ENCODE measurements at places on chromosomes 6 and 20. TPM values are rescaled to one million over a fixed set of nuclear protein-coding genes. Genes with fewer than 3 reads are reported as not detected.

SPEF1 gene
- total RNA-seq: 0.54 TPM

IGF2R gene
- 97.3 TPM for total RNA-seq

TBXT gene
- not detected for total RNA-seq

NOTCH4 gene
- 6.3 TPM for total RNA-seq

MATN4 gene
- total RNA-seq: not detected

TMEM63B gene
- 51.2 TPM for total RNA-seq

KHDRBS2 gene
- 7.0 TPM for total RNA-seq

RFX6 gene
- total RNA-seq: not detected

ULBP3 gene
- 17.5 TPM for total RNA-seq

NT5E gene
- total RNA-seq: 0.28 TPM

SLC26A8 gene
- total RNA-seq: 0.33 TPM

GRCh38 chr6:137001299-137001976, 43.3 kb downstream of the IL20RA start:
- H3K36me3 ChIP-seq: no peaks in the 10 kb centered on the region
- H3K4me1 ChIP-seq: peaks cover 4% of the 10 kb centered on the region
- no peak overlapping the region for H3K27ac ChIP-seq
- H3K27me3 ChIP-seq: peaks cover 18% of the 10 kb centered on the region
- H3K4me3 ChIP-seq: no peak overlapping the region
- DNase-seq: no peak

DNA sequence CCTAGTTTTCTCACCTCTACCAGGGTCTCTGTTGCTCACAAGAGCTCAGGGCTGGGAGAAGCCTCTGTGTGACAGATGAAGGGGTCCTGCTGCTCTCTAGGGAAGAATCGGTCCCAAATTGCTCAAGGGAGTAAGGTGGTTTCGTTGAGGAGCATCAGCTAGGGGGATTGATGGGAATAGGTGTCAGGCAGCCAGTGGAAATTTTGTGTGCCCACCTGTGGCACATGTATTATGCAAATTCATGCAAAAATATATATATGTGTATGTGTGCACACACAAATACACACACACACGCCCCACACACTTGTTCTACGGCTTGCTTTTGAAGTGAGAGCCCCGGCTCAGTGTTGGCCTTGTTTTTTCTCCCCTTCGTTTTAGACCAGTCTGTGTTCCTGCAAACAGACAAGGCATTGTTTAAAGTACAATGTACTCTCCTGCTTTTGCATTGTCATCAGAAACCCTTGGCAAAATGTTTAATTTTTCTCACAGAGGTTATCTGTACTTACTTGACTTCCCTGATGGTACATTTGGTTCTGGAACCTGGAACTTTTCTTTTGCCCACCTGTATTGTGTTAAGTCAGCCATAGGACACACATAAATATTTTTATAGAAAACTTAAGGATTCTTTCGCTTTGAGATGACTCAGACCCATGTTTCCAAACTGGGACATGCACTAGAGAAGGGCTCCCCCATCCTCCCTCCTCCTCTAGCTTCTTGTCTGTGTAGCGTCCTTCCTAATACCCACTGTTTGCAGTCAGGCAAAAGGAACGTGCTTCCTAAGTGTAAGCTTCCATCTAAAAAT, 26.7 kb downstream of the FOXO3 start:
- no peaks in the 10 kb centered on the region for H3K27me3 ChIP-seq
- H3K36me3 ChIP-seq: no peaks in the 10 kb centered on the region
- DNase-seq: no peak
- peak overlapping the region; percentile 94 for H3K27ac ChIP-seq
- H3K4me1 ChIP-seq: peaks cover 51% of the 10 kb centered on the region

GRCh38 chr6:4599924-4600323, 176.3 kb upstream of the CDYL start:
- no peaks in the 10 kb centered on the region for H3K4me1 ChIP-seq
- no peak overlapping the region for H3K4me3 ChIP-seq
- H3K36me3 ChIP-seq: no peaks in the 10 kb centered on the region

GRCh38 chr6:30879684-30880427, 4.5 kb upstream of the DDR1 start:
- no peaks in the 10 kb centered on the region for H3K27me3 ChIP-seq
- peak overlapping the region; percentile 31 for H3K27ac ChIP-seq
- H3K4me3 ChIP-seq: peak overlapping the region; percentile 96
- no peak for DNase-seq

DNA sequence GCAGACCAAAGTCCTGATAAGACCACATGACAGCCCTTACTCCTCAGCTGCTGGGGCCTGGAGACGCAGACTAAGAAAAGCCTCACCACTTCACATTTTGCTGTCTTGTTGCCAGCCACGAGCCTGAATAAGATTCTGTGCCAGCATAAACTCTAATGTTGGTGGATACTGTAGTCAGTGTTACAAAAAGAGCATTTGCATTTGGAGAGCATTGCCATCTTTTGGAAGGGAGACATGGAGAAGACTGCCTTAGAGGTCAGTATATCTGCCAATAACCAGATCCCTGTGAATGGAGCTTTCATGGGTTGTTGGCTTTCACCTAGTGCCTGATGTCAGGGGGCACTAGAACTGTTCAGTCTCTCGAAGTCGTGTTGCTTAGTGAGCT, 315.2 kb downstream of the ZFAND3 start:
- DNase-seq: no peak
- H3K4me3 ChIP-seq: no peak overlapping the region
- H3K27ac ChIP-seq: no peak overlapping the region
- peaks cover 20% of the 10 kb centered on the region for H3K36me3 ChIP-seq
- H3K4me1 ChIP-seq: peaks cover 18% of the 10 kb centered on the region

GRCh38 chr20:50182346-50182745, 8.3 kb upstream of the CEBPB start:
- DNase-seq: no peak
- peaks cover 10% of the 10 kb centered on the region for H3K4me1 ChIP-seq
- H3K27me3 ChIP-seq: peaks cover 8% of the 10 kb centered on the region
- no peak overlapping the region for H3K4me3 ChIP-seq

DNA sequence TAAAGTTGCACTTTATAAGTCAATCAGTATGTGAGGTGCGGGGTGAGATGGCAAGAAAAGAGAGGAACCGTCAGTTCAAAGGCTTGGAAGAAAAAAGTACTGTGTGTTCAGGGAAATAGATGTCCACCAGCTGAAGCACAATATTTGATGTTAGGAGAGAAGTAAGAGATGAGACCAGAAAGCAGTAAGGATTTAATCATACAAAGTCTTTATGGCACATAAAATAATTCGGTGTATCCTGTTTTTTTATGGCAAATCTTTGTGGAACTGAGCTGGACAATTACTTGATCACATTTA, 197.2 kb downstream of the FAXC start:
- H3K4me1 ChIP-seq: no peaks in the 10 kb centered on the region
- no peak for DNase-seq
- H3K36me3 ChIP-seq: no peaks in the 10 kb centered on the region
- H3K4me3 ChIP-seq: no peak overlapping the region
- no peak overlapping the region for H3K27ac ChIP-seq

GRCh38 chr6:70103798-70104197, 199.1 kb downstream of the COL9A1 start:
- H3K4me1 ChIP-seq: peaks cover 12% of the 10 kb centered on the region
- no peaks in the 10 kb centered on the region for H3K27me3 ChIP-seq
- no peak overlapping the region for H3K4me3 ChIP-seq
- no peaks in the 10 kb centered on the region for H3K36me3 ChIP-seq
- no peak overlapping the region for H3K27ac ChIP-seq

GRCh38 chr6:16136091-16136490, 7.2 kb downstream of the MYLIP start:
- DNase-seq: no peak
- no peaks in the 10 kb centered on the region for H3K27me3 ChIP-seq
- no peak overlapping the region for H3K4me3 ChIP-seq
- no peak overlapping the region for H3K27ac ChIP-seq
- H3K4me1 ChIP-seq: peaks cover 6% of the 10 kb centered on the region
- H3K36me3 ChIP-seq: no peaks in the 10 kb centered on the region

DNA sequence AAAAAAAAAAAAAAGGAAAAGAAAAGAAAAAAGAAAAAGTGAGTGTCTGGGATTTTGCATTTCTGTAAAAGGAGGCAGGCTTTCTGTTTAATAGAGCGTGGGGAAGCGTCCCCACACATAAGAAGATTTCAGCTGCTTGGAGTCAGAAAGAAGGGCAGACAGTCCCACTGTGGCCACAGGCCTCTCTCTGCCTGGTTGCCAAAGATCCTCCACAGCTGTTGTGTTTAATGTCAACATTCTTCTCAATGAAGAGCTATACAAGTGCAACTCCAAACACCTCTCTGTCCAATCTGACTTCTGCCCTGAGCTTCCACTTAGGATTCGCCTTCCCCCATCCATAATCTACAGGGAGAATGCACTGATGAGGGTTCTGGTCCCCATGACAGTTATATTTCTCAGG, 64.3 kb upstream of the MLN start:
- H3K4me1 ChIP-seq: peaks cover 12% of the 10 kb centered on the region
- no peak overlapping the region for H3K4me3 ChIP-seq
- H3K27ac ChIP-seq: no peak overlapping the region
- no peak for DNase-seq
- no peaks in the 10 kb centered on the region for H3K27me3 ChIP-seq

DNA sequence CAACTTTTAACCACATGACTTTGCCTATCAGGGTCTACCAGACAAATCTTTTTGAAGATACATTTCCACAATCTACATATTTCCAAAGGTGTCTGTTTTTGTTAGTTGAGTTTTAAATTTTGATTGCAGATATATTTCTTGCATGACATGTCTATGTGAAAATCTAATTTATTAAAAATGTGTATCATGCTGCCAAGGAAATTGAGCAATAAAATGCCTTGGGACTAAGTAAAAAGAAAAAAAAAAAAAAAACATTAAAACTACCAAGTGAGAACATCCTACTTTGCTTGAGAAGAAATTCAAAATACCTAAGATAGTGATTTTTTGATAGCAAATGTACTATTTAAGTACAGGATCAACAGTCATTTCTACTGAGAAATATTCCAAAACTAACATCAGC, 17.7 kb downstream of the SLC17A5 start:
- no peak overlapping the region for H3K27ac ChIP-seq
- H3K36me3 ChIP-seq: peaks cover 13% of the 10 kb centered on the region
- DNase-seq: no peak

- H3K4me1 ChIP-seq: peaks cover 21% of the 10 kb centered on the region
- no peaks in the 10 kb centered on the region for H3K27me3 ChIP-seq
- no peak for DNase-seq
- no peaks in the 10 kb centered on the region for H3K36me3 ChIP-seq
Observed at GRCh38 chr6:154460306-154461071, 50.0 kb downstream of the CNKSR3 start.

GRCh38 chr20:41443691-41444090, 77.1 kb upstream of the EMILIN3 start:
- no peak overlapping the region for H3K27ac ChIP-seq
- DNase-seq: no peak
- no peaks in the 10 kb centered on the region for H3K27me3 ChIP-seq
- no peak overlapping the region for H3K4me3 ChIP-seq
